ENCODE measurements at places on chromosomes 5 and 9.

DNA sequence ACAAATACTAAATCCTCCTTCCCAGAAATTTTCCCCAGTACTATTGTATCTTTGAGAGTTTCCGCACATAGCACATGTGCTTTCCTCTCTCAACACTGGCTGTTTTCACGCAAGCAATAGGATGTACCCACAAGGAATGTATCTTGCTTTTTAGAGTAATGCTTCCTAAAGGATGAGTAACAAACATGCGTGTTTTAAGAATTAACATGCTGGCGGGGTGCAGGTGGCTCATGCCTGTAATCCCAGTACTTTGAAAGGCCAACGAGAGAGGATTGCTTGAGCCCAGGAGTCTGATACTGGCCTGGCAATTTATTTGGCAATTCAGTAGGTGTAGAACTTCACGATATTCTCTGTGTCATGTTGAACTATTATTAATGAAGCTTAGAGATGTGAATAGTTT is 4.6 kb downstream of the RUFY1 start:
- DNase-seq, result no peak

- no peak for DNase-seq
Observed at GRCh38 chr5:125023673-125024072, 277.2 kb upstream of the ZNF608 start.

- DNase-seq, result no peak
Observed at GRCh38 chr9:111805830-111806241, 11.1 kb upstream of the SHOC1 start.

GRCh38 chr9:133207540-133208170 is 1.4 kb downstream of the OBP2B start:
- DNase-seq, result no peak

- DNase-seq, result no peak
Observed at GRCh38 chr5:102959055-102959454, 160.9 kb downstream of the GIN1 start.

GRCh38 chr5:169695919-169696490 is 58.9 kb downstream of the DOCK2 start:
- no peak for DNase-seq

DNA sequence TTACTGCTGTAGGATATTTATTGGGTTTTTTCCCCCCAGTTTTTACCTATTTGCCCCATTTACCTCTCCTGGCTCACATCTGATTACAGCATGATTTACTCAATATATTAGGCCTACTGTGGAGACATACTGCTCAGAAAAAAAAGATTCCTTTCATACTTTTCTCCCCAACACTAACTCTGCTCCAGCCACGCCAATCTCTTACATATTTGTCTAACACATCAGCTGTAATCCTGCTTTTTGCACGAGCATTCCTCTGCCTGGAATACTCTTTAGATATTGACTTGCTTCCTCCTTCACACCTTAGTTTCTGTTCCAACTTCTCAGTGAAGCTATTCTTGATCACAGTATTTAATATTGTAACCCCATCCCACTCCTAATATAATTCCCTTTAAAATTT is 158.1 kb upstream of the VCAN start:
- no peak for DNase-seq

- DNase-seq, result no peak
Observed at GRCh38 chr5:166340039-166340438, 1951.4 kb upstream of the WWC1 start.

- no peak for DNase-seq
Observed at GRCh38 chr5:95113489-95113888, 171.4 kb downstream of the MCTP1 start.

- DNase-seq, result no peak
Observed at GRCh38 chr5:109482748-109483147, 73.0 kb upstream of the PJA2 start.

DNA sequence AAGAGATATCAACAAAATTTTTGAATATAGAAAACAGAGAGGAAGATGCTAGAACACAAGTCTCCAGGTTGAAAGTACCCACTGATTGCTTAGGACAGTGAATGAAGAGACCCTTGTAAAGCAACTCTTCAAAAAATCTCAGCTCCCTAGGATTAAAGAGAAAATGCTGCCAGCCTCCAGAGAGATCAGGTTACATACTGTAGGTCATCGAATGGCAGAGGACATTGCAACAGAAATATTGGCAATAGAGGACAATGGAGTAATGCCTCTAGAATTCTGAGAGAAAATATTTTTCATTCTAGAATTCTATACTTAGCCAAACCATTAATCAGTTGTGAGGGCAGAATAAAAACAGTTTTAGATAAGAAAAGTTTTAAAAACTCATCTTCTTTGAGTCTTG is 43.1 kb upstream of the ELL2 start:
- no peak for DNase-seq

DNA sequence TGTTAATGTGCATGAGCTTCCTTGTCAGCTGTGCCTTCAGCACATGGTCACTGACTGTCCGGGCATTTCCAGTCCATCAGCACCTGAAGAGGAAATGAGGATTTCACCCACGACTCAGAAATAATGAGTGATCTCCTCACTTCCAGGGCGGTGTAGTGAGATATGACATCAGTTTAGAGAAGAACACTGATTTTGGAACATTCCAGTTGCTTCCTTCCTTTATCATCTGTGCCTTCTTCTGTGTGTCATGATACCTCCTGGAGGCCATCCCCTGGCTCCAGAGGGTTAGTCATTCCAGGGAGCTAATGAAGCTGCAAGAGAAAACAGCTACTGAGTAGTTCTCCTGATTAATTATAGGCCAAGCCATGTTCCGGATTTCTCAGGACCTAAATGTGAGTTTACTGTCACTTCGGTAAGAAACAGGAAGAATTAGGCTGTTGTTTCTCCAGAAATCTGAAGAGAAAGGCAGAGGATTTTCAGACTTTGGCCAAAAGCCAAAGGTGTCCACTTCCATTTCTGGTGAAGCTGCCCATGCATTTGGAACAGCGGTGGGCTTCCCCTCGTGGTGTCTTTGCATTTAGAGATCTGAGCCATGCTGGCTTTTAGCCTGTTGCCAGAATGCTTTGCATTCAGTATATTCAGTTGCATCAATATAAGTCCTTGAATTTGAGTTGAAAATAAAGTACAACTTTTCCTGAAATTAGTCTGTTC is 161.3 kb upstream of the OTULINL start:
- DNase-seq, result no peak

GRCh38 chr5:157400741-157401495 is 59.1 kb upstream of the NIPAL4 start:
- DNase-seq, result no peak

DNA sequence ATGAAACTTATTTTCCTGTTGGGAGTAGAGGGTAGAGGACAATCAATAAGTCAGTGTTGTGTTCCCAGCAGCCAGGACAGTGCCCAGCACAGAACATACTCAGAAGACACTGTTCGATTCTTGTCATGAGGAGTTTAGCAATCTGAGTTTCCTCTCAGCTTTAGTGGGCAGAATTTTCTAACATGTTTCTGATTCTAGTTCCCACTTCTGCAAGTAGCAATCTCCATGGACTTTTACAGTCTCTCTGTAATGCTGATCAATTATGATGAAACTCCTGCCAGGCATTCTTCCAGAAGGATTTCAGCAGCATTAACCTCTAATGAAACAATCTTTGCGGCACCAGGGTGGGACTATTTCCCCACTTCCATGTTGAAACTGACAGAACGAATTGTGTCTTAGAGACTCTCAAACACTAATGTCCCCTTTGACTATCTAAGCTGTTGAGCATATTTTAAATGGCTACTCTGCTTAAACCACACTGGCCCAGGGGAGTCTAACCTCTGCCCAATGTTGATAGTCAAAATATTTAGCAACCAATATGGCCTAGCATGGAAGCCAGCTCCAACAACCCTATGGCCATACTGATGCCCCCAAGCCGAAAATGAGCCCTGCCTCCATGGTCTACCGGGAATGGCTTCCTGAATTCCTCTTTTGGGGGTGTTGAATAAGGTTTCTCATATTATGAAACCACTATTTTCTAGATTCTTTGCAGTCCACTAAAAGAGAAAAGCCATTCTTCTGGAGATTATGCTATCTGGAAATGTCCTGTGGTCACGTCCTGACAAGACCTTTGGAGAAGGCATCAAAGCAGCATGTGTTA is 484.3 kb downstream of the BNC2 start:
- DNase-seq, result no peak

- no peak for DNase-seq
Observed at GRCh38 chr9:36961051-36961450, 73.0 kb downstream of the PAX5 start.

GRCh38 chr5:150347451-150347850 is 10.0 kb upstream of the TCOF1 start:
- no peak for DNase-seq

GRCh38 chr9:131092030-131092429 is 4.3 kb upstream of the AIF1L start:
- DNase-seq, result no peak

DNA sequence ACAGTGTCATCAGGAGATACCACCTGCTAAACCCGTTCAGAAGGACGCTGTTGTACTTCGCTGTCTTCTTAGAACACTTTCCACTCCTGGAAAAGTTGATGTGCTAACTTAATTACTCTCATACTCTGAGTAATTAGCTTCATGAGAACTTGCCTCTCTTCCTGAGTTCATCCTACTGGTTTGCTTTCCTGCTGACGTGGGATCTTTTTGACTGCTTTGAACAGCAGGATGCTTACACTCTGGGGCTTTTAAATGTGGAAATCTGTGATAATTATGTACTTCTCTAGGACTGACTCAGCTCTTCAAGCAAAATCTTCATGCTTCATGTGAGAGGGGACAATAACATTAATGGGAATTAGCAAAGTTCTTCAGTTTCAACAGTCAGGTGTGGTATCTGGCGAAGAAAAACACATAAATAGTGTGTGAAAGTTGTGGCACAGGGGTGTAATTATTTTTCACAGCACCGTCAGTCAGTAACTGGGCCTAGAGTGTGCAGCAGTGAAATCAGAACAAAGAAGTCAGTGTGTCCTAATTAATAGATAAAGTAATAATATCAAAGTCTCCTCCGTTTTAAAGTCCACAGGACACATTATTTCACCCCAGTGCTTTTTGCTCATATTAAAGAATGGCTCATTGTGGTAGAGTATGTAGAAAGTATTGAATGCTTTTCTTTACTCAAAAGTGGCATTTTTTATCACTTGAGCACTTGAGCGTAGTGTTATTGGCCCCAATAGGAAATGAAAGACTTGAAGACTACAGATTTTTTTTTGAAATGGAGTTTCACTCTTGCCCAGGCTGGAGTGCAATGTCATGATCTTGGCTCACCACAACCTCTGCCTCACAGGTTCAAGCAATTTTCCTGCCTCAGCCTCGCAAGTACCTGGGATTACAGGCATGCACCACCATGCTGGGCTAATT is 140.9 kb upstream of the DMRT1 start:
- no peak for DNase-seq

- no peak for DNase-seq
Observed at GRCh38 chr9:136348691-136349090, 14.9 kb downstream of the DNLZ start.

DNA sequence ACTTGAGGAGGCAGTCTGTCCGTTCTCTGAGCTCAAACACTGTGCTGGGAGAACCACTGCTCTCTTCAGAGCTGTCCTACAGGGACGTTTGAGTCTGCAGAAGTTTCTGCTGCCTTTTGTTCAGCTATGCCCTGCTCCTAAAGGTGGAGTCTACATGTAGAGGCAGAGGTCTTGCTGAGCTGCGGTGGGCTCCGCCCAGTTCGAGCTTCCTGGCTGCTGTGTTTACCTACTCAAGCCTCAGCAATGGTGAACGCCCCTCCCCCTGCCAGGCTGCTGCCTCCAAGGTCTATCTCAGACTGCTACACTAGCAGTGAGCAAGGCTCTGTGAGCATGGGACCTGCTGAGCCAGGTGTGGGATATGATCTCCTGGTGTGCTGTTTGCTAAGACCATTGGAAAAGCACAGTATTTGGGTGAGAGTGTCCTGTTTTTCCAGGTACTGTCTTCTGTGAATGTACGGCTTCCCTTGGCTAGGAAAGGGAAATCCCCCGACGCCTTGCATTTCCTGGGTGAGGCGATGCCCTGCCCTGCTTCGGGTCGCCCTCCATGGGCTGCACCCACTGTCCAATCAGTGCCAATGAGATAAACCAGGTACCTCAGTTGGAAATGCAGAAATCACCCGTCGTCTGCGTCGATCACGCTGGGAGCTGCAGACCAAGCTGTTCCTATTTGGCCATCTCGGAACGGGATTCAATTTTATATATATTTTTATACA is 58.5 kb downstream of the CNTRL start:
- DNase-seq, result peak; percentile 89

- DNase-seq, result peak; percentile 32
Observed at GRCh38 chr5:35863159-35863558, 6.5 kb downstream of the IL7R start.

DNA sequence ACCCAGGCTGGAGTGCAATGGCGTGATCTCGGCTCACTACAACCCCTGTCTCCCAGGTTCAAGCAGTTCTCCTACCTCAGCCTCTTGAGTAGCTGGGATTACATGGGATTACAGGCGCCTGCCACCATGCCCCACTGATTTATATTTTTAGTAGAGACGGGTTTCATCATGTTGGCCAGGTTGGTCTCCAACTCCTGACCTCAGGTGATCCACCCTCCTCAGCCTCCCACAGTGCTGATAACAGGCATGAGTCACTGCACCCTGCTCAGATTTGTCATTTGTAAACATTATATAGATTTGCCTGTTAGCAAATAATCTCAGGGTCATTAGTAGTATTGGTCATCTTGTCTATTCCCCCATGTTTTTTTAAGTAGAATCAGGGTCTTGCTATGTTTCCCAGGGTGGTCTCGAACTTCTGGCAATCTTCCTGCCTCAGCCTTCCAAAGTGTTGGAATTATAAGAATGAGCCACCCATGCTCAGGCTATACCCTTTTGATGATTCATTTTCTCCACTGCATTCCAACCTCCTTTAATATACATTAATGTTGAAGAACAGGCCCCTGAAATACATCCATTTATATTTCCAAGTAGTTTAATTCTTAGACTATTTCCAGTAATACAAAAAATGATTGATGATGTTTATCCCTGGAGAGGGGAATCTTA is 17.3 kb downstream of the CENPH start:
- no peak for DNase-seq

DNA sequence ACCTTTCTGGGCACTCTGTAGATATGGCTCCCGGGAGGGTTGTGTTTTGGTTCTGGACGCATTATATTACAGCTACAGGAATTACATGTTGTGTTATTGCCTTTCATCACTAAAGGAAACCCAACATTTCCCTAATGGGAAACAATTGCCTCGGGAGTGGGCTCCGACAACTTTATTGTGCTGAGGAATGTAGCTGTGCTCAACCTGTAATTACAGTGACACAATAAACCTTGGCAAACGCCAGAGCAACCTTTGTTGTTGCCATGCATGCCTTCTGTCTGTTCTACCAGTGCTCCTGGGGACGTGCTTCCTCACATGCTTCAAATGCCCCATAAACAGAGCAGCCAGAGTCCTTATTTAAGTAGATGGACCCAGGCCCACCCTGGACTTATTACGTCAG is 182.4 kb downstream of the DIRAS2 start:
- DNase-seq, result no peak

Data from CD4-positive, alpha-beta T cell treated with Interleukin-17A for 4 hours (primary cell).